ENCODE measurements at places on chromosomes 4 and X.

- DNase-seq, result no peak
These were observed 146.2 kb upstream of the JADE1 start for GRCh38 chr4:128663325-128663724.

GRCh38 chrX:141989815-141990214 is 86.1 kb downstream of the MAGEC1 start:
- DNase-seq, result no peak

DNA sequence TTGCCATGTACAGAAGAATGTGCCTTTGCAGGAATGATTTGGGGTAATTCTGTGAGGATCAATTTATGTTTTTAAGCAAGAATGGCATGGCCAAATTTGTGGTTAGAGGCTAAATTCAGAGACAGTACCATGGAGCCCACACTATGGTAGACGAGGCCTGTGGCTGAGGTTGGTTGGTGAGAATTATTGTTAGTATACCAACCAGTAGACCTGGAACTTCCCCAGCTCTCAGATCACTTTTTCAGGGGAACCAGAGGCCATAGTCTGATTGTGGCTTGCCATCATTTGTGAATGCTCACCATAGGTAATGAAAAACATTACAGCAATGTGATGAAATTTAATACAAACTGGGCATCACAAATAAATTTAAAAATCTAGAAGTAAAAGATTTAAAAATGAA is 56.3 kb downstream of the SHISA3 start:
- DNase-seq, result no peak

DNA sequence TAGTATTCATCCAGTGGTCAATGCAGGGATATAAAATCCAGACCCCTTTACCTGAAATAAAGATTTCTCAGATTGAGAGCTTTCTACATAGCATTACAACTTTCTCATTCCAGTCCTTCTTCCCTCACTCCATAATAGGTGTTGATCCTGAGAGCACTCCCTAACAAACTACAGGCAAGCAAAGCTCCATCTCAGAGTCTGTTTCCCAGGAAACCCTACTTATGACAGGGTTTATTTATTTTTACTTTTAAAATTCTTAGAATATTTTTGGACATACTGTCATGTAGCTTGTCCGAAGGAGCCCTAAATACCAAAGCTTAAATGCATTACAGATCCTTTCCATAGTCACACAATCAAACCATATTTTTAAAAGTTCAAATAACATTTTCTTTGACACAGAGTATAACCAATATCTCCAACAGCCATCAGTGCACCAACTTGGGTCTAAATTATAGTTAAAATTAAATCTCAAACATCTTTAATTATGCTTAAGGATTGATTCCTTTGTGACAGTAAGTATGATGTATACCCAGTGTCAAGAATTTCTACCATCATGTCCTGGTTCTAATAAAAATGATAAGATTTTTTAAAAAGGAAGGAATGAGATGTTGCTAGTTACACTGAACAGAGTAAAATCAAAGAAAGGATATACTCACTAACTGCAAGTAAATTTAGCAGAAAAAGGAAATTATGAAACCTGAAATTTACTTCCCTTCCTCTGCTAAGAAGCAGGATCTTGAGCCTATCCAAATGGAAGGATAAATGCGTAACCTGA is 580.4 kb upstream of the ADGRL3 start:
- no peak for DNase-seq

DNA sequence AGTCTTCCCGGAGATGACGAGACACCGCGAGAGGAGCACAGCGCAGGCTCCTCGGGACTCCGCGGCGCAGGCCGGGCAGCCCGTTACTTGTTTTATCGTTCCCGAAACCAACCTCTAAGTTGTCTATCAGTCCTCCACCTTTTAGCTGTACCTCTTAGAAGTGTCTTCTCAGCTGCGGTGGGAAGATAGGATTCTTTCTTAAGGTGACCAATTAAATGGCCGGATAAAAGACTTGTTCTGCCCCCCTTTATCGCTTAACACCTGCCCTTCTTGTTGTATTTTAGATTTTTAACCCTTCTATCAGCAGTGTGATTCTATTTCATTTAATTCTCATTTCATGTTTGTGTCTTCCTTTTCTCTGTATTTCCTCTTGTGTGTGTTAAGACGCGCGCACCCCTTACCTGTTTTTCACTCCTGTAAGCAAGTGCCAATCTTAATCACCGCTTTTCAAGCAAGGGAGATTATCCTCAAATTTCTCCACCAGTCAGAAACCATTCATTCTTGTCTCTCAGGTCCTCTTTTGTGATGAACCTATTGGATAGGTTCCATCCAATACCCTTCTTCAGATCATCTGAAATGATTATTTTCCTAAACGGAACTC is at the start of gene SLC9B2:
Gene SLC9B2 (minus strand): TSS at position 15 of the 601 bp plus-strand sequence. CDS start 9,211 bp downstream, outside the sequence.
- no peak for DNase-seq

DNA sequence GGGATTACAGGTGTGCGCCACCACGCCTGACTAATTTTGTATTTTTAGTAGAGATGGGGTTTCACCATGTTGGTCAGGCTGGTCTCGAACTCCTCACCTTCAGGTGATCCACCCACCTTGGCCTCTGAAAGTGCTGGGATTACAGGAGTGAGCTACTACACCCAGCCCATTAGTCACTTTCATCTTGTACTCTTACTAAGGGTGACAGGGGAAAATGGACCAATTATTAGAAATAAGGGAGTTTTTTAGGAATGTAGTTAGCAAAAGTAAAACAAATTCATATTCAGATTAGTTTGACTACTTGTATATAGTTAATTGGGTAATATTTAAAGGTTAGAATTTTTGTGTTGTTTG is 26.1 kb downstream of the SMARCA5 start:
- no peak for DNase-seq

GRCh38 chrX:151675121-151675746 is 20.0 kb upstream of the PRRG3 start:
- DNase-seq, result no peak

DNA sequence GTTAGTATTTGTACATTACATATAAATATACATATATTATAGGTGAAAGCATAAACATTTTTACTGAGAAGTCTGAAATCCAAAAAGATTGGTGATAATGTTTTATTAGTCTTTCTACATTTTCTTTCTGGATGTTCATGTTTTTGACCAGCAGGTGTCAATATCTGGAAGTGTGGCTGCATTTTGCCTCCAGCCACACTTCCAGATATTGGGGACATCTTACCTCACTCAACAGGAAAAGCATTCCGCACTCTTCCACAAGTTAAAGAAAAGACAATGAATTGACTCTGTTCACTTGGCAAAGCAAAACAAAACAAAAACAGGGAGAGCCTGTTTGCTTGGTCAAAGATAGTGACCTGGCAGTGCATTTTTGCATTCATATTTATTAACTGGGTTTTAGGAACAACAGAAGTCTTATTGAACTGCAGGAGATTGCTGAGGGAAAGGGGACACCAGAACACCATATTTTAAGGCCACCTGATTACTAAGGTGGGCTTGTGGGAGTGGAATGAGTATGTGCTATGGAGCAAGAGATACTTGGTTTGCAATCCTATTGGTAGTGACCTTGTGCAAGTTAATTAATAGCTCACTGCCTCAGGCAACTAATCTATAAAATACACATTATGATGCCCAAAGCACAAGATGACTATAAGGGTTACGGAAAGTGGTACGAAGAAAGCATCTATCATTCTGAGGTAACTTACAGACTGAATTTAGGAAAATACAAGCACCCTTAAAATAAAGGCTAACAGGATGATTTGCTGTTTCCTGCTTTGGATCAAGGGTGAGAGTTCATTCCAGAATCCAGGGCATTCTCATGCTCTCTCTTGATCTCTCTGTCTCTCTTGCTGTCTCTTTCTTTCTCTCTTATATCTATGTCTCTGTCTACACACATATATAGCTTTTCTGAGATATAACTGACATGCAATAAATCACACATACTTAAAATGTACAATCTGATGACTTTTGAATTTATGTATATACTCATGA is 389.9 kb upstream of the EMCN start:
- no peak for DNase-seq

- DNase-seq, result no peak
These were observed 102.4 kb upstream of the PLAC1 start for GRCh38 chrX:134760650-134761049.

DNA sequence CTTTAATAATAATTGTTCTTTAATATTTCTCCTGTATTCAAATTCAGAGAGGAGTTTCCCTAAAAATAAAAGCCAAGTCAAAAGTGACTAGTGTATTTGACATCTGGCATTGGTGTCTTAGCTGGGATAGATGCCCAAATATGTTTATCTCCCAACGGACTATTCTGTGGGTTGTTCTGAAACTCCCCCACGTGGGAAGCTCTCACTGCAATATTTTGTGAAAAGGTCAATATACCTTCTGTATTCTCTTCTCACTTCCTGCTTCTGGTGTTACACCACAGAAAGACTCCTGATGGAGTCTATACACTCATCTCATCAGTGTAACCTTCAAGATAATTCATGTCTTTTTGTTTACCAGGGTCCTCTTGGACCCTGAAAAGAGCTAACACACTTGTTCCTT is 2052.8 kb upstream of the TENM3 start:
- no peak for DNase-seq

DNA sequence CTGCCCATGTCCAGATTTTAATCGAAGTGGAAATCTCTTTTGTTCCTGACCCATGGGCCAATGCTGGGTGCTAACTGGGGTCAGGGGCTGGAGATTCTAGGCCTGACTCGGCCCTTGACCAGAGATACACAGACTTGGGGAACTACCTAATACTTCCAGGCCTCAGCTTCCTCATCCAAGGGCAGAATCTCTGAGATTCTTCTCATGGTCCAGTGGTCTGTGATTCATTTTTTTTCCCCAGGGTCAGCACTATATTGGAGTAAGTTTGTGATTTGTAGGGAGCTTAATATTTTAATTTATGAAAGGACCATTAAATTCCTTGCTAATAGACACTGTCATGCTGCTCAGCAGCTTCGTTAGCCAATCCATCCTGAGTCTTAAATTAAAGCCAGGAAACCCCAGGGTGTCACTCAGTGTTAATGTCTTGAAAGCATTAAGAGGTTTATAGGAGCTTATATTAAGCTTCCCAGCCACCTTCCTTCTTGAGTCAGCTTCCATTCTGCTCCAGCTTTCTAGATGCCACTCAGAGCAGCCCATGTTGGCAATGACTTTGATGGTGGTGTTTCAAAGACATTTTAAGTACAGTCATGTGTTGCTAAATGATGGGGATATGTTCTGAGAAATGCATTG is 27.0 kb upstream of the PROM1 start:
- DNase-seq, result no peak

DNA sequence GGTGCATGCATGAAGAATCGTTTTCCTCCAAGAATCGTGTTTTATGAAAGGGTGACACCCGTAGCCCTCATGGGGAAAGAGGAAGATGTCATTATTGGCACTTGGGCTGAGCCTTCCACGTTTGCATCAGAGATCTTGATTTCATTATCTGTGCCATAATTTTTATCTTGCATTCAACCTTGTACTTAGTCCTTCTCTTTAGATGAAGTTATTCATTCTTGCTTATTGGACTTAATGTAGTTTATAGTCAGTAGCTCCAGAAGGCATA is 66.8 kb downstream of the GAB1 start:
- DNase-seq, result no peak

DNA sequence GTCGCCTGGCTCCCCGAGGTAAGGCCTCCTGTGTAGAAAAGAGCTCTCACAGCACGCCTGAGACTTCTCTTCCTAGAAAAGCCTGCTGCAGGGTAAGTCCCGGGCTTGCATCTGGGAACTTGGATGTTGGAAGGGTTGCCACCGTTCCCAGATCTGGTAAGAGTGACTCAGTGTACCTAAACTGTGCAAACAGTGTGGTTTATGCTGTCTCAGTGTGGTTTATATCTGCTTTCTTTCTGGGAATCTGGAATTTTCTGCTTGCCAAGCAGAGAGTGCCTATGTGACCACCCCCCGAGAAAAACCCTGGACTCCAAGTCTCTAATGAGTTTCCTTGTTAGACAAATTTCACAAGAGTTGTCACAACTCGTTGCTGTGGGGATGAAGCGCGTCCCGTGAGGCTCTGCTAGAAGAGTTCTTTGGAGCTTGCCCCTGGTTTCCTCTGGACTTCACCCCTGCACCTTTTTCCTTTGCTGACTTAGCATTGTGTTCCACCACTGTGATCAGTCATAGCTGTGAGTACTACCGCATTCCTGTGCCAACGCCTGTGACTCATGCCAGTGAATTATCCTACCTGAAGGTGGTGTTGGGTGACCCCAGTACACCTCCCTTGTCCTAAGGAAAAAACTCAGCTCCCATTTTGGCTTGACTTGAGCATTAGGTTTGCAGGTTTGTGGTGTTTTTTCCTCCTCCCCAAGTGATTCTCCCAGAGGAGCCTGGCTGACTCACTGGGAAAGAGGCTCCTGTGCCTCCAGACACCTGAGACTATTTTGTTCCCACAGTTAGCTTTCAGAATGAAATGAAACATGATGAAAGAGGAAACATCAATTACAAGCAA is 14.5 kb downstream of the SLC2A9 start:
- DNase-seq, result no peak

DNA sequence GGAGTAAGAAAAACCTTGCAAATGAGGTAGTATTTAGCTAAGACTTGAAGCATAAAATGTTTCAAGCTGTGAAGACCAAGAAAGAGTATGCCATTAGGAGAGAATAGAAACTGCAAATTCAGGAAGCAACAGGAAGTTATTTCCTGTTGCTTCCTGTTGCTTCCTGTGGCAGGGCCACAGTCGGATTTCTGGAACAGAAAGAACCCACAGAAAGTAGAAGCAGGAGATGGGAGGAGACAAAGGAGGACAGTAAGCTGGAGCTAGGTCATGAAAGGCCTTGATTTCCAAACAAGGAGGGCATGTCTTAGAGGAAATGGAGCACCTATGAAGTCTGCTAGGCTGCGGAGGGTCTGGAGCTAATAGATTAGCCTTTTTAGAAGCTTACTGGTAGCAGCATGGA is 17.2 kb downstream of the ASB11 start:
- DNase-seq, result no peak

GRCh38 chr4:153616006-153616555 is 68.0 kb upstream of the TLR2 start:
- no peak for DNase-seq

- DNase-seq, result no peak
These were observed 360.5 kb downstream of the ZNF674 start for GRCh38 chrX:46184749-46185148.

GRCh38 chr4:185559915-185560281 is 24.6 kb upstream of the PDLIM3 start:
- no peak for DNase-seq

DNA sequence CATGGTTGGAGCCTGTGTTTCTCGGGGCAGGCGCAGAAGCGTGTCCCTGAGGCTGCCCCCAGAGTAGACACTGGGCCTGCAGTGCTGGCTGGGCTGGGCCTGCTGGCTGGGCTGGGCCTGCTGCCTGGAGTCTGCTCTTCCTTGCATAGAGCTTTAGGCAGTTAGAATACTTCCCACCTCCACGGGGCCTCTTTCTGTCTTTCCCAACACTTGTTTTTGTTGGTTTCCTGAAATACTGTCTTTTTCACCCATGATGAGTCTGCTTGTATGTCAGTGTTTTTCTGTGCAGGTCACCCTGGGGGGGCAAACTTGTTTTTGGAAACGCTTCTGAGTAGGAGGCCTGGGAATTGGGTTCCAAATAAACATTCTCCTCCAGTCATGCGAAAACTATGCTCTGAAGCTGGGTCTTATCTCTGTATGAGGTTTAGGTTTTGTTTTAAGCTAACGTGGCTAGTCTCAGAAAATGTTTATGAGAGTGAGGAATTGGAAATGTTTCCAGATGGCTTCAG is 32.2 kb downstream of the TRMT44 start:
- DNase-seq, result peak; percentile 96

GRCh38 chrX:65874765-65875164 is 165.1 kb downstream of the VSIG4 start:
- DNase-seq, result no peak

All from AG04450 (cell line).